Large intestine (tissue), 12 donors: ENCODE measurements at places on chromosomes 1 and 21.

- H3K36me3 ChIP-seq = peaks cover 4% of the 10 kb centered on the region
- no peaks in the 10 kb centered on the region for H3K27me3 ChIP-seq
- no peak overlapping the region for H3K27ac ChIP-seq
- H3K4me3 ChIP-seq = no peak overlapping the region
These were observed 180.3 kb upstream of the C8B start for GRCh38 chr1:57146100-57146499.

DNA sequence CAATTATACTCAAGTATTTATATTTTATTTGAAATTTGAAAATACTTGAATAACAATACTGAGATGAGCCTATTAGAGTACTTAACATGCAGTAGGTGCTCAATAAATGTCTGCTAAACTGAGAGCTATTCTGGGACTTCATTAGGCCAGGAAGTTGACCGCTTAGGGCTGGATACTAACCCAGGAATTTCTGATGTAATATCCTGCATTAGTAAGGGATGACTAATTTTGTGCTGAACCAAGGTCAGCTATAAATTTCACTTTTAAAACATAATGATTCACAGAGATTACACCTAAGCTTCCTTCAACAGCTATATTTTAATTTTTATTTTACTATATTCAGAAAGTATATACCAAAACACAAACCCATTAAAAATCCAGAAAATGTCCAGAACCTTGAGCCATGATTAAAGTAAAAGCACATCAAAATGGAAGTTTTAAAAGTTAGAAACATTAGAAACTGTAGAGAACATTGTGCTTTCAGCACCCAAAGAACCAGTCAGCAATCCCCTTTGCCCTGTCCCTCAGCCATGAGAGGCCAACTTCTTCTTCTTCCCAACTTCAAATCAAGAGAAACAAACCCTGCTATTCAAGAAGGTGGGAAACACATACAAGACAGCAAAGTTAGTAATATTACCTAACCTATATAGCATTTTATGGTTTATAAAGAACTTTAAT is 35.4 kb downstream of the WNT2B start:
- H3K36me3 ChIP-seq = peaks cover 12% of the 10 kb centered on the region
- peak overlapping the region; percentile 18 for H3K27ac ChIP-seq
- H3K27me3 ChIP-seq = no peaks in the 10 kb centered on the region
- no peak overlapping the region for H3K4me3 ChIP-seq
- H3K4me1 ChIP-seq = peaks cover 6% of the 10 kb centered on the region

- no peak overlapping the region for H3K4me3 ChIP-seq
- no peaks in the 10 kb centered on the region for H3K4me1 ChIP-seq
- no peaks in the 10 kb centered on the region for H3K27me3 ChIP-seq
- DNase-seq = no peak
- peaks cover 4% of the 10 kb centered on the region for H3K36me3 ChIP-seq
- no peak overlapping the region for H3K27ac ChIP-seq
These were observed 27.8 kb upstream of the DMRTA2 start for GRCh38 chr1:50450861-50451653.

GRCh38 chr1:219387211-219387610 is 213.5 kb downstream of the LYPLAL1 start:
- H3K4me3 ChIP-seq = no peak overlapping the region
- no peak for DNase-seq
- H3K27ac ChIP-seq = no peak overlapping the region

GRCh38 chr1:20432341-20432740 is 53.7 kb downstream of the CAMK2N1 start:
- no peak for DNase-seq
- no peak overlapping the region for H3K27ac ChIP-seq
- no peaks in the 10 kb centered on the region for H3K4me1 ChIP-seq
- H3K4me3 ChIP-seq = no peak overlapping the region
- H3K27me3 ChIP-seq = peaks cover 6% of the 10 kb centered on the region

DNA sequence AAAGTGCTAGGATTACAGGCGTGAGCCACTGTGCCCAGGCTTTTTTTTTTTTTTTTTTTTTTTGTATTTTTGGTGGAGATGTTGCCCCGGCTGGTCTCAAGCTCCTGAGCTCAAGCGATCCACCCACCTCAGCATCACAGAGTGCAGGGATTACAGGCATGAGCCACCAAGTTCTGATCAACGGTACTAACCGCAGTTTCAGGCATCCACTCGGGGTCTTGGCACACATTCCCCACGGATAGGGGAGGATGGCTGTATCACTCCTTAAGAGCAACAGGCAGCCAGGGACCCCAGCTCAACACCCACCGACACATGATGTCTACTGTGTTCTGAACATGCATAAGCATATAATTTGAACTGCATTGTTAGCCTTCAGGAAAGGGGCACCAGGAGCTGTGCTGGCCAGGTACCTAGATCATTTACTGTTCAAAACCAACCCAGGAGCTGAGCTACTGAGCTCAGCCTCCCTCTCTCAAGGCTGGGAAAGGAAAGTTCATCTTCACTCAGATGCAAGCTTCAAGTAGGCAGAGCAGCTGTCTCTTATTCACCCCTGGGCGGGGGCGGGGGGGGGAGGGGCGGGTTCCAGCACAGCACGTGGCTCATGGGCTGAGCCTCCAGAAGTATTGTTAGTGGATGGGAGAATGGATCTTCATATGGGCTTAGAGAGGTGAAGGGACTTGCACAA is 24.7 kb downstream of the CAPZB start:
- no peak for DNase-seq
- no peaks in the 10 kb centered on the region for H3K27me3 ChIP-seq
- peaks cover 2% of the 10 kb centered on the region for H3K36me3 ChIP-seq
- H3K27ac ChIP-seq = no peak overlapping the region
- peaks cover 11% of the 10 kb centered on the region for H3K4me1 ChIP-seq

- no peaks in the 10 kb centered on the region for H3K4me1 ChIP-seq
- no peak overlapping the region for H3K4me3 ChIP-seq
- no peak overlapping the region for H3K27ac ChIP-seq
- no peak for DNase-seq
- H3K27me3 ChIP-seq = no peaks in the 10 kb centered on the region
- H3K36me3 ChIP-seq = no peaks in the 10 kb centered on the region
These were observed 256.8 kb downstream of the OLFM3 start for GRCh38 chr1:101739826-101740330.

DNA sequence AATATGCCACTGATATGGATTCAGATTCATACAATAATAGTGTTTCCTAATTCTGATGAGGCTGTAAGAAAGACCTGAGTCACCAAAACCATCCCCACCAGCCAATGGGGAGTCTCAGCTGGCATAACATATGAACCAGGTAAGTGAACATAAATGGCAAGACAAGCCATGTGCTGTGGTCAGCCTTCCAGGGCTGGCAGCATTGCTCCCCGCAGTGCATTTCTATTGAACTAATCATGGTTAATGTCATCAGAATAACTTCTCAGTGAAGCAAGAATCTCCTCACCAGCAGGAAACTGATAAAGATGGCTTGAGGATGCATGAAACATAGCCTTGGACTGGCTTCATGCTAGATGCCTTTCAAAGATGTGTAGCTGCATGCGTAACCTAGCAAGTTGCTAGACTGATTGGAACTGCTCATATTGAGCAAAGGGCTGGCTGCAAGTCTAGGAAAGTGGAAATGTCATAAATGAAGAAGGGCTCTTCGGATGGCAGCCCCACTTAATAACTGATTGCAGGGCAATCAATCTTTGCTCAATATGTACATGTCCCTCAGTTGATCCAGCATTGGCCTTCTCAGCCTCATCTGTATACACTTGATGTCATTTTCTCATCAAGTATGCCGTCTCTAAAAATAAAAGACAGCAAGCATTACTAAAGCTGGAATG is 88.0 kb downstream of the NTNG1 start:
- H3K27ac ChIP-seq = no peak overlapping the region
- H3K4me1 ChIP-seq = no peaks in the 10 kb centered on the region
- H3K4me3 ChIP-seq = no peak overlapping the region
- no peak for DNase-seq
- H3K27me3 ChIP-seq = no peaks in the 10 kb centered on the region

- peak overlapping the region; percentile 84 for H3K27ac ChIP-seq
- H3K4me3 ChIP-seq = peak overlapping the region; percentile 10
- peaks cover 56% of the 10 kb centered on the region for H3K4me1 ChIP-seq
- H3K36me3 ChIP-seq = no peaks in the 10 kb centered on the region
- DNase-seq = peak; percentile 92
- H3K27me3 ChIP-seq = no peaks in the 10 kb centered on the region
These were observed 28.5 kb upstream of the SELENON start for GRCh38 chr1:25771221-25772114.

GRCh38 chr1:241869022-241869421 is 21.0 kb downstream of the EXO1 start:
- no peaks in the 10 kb centered on the region for H3K27me3 ChIP-seq
- H3K27ac ChIP-seq = no peak overlapping the region
- no peak overlapping the region for H3K4me3 ChIP-seq
- DNase-seq = no peak
- H3K4me1 ChIP-seq = peaks cover 3% of the 10 kb centered on the region

DNA sequence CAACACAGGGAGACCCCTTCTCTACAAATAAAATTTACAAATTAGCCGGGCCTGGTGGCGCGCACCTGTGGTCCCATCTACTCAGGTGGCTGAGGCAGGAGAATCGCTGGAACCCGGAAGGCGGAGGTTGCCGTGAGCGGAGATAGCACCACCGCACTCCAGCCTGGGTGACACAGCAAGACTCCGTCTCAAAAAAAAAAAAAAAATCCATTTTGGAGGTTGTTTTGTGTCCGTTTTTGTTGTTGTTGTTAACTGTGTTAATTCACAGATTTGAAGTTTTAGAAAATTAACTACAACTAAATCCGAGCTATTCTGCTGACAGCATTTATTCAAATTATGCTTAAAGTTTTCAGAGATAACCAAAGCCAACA is 618 bp downstream of the CLCC1 start:
- DNase-seq = no peak
- peak overlapping the region; percentile 95 for H3K27ac ChIP-seq
- no peaks in the 10 kb centered on the region for H3K27me3 ChIP-seq
- H3K36me3 ChIP-seq = peaks cover 2% of the 10 kb centered on the region
- H3K4me1 ChIP-seq = peaks cover 4% of the 10 kb centered on the region

- no peaks in the 10 kb centered on the region for H3K27me3 ChIP-seq
- H3K4me1 ChIP-seq = no peaks in the 10 kb centered on the region
- no peaks in the 10 kb centered on the region for H3K36me3 ChIP-seq
These were observed 58.3 kb downstream of the KIF21B start for GRCh38 chr1:200965111-200965805.
